ENCODE measurements at places on chromosomes 3 and 15.

GRCh38 chr3:43863966-43864933 is 173.5 kb downstream of the ABHD5 start:
- no peak for DNase-seq

- no peak for DNase-seq
Measured at GRCh38 chr15:101059381-101060341, 140.5 kb downstream of the LRRK1 start.

DNA sequence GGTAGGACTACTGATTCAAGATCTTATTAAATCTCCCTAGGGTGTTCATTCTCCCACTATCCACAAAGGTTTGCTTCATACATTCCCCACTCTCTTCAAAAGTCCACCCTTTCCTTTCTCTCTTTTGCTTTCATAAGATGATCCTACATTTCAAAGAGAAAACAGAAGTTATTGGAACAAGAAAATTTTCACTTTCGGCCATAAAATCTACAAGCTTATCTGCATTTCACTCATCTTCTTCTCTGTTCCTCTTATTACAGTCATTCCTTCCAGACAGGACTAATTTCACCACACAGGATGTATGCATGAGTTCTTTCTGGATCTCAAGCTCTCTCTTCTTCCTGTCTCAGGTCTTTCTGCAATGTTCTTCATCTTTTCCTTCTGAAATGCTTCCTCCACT is 238.7 kb downstream of the ISL2 start:
- DNase-seq: no peak

DNA sequence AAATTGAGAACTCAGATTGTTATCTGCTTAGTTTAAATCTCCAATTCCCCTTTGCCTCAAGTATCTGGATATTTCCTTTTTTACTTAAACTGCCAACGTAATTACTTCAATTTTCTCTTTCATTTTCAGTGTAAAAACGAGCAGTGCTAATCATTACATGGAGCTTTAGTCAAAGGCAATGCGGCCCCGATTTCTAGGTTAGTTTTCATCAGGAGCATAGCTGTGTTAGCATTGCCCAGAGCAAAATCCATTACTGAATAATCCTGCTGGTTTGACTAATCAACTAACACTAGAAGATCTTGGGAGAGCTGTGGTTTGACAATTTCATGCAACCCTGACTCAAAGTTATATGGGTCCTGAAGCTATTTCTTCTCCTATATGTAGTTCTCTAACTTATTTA is 46.2 kb downstream of the ZPLD1 start:
- DNase-seq: no peak

- no peak for DNase-seq
Measured at GRCh38 chr3:41997702-41998550, 36.0 kb upstream of the ULK4 start.

DNA sequence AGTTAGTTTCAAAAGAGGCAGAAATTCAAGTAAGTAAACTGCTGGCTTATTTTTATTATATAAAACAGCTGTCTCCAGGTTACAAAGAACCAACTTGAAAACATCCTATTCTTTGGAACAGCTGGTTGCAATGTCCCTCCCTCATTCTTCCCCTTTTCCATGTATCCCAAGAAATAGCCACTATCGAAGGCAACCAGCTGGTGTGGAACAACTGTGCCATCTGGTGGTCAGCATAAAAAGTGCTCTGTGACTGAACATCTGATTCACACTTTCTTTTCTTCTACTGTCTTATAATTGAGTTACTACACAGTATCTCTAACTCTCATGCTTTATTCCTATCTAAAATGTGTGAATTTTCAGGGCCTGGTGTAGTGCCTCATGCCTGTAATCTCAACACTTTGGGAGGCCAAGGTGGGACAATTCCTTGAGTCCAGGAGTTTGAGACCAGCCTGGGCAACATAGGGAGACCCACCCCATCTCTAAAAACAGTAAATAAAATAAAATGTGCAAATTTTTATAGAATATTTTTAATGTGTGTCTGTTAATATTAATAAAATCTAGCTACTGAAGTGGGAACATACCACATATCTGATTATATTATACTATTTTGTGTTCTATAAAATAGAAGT is 9.6 kb downstream of the OSBPL11 start:
- DNase-seq: peak; percentile 52

DNA sequence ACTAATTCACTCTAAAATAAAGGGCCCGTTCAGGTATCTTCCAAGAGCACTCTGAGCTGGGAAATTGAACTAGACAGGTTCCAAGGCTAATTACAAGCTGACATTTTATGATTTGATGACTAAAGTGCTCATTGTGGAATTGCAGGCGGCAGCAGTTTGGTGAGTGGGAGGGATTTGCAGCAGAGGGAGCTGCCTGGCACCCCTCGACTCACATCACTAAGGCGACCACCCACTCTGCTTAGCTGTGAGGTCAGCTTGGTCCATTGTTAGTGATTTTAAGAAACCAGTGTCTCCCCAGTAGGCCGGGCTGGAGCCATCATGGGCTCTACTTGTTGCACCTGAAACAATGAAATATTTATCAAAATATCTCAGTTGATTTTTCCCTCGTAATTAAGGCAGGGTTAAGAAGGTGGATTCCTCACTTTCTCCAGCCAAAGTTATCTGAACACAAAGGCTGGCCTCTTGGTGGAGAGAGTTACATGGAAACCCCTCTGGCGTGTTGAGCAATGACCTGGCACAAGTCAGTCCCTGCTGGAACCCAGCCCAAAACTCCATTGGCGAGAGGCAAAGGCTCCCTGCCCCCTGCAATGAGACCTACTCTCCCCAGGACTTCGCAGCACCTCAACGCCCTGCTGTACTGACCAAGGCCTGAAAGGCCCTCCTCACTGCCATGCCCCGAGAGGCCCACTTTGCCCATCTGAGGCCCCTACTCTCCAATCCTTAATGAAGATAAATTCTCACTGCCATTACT is 65.0 kb upstream of the ATP2B2 start:
- no peak for DNase-seq

DNA sequence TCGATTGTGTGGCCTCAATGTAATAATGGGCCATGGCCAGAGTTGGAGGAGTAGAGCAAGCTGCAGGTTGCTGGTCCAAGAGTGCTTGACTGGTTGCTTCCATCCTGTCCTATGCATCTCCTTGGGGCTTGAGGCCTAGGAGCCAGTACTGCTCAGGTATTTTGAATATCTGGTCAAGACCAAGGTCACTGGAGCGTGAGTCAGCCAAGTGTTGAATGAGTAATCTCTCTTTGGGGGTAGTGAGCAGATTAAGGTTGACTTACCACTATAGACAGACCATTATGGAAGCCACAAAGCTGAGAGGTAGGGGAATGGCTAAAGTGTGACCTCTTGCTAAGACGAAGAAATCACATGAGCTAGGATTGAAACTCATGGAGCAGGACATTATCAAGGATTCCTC is 9.4 kb upstream of the PARP6 start:
- DNase-seq: no peak

DNA sequence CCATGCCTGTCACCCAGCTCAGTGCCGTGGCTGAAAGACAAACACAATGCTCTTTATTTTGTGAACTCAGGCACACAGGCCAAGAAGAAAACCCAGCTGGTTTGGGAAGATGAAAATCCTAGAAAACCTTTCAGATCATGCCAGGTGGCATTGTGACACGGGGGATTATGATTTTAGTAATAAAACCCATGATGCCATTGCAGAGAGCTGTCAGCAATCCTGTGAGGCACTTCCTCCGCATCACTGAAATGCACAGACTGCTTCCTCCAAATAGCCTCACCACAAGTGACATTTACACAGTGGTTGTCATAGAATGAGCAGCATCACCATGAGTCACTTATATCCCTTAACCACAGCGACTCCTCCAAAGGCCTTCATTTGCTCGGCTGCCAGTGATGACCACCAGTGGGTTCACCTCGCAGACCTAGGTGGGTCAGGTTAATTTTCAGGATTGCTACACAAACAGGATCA is 22.7 kb downstream of the ABHD6 start:
- DNase-seq: no peak

DNA sequence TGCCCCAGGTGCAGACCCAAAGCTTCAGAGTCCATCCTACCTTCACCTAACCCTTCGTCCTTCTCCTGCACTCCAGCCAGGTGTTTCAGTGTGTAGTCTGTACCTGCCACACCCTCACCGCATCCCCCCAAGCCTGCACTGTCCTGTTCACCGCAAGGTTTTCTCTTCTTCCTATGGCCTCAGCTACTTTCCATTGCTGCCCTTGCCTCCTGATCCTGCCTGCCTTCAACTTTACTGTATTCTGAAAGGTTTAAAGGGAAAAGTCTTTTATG is 9.3 kb downstream of the GPR160 start:
- no peak for DNase-seq

- no peak for DNase-seq
Measured at GRCh38 chr15:100560323-100560722, 31.6 kb upstream of the CERS3 start.

DNA sequence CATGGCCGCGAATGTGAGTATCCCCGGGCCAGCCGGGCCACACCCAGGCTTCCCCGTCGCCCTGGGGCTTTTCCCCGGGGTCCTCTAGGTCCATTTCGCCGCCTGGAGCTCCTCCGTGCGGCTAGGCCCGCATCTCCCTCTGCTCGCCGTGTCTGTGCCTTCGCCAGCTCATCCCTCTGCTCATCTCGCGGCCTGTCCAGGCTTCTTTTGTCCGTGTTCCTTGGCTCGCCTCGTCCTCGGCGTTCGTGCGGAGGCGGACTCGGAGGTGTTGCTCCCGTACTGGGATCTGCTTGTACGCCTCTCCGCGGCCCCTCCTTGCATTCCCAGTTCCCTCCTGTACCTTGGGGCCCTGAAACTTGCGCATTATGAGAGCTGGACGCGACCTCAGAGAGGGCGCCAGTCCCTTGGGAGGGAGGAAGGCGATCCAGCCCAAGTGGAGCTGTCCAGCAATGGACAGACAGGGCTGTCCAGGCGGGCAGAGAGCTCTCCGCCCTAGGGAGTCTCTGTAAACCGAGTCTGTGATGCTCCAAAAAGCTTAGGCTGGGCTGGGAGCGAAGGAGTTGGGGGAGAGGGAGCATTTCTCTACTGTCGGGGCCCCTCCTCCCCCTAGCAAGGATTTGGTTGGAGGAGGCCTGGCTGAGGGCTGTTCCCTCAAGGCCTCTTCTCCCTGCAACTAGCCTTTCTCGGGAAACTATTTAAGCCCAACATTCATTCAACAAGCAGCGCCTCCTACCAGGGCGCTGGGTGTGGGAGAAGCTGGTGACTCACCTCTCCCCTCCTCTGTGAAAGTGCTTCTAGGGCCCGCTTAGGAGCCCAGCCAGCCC is 553 bp downstream of the TMEM43 start:
- DNase-seq: peak; percentile 85

GRCh38 chr15:100824211-100824610 is 55.4 kb upstream of the ALDH1A3 start:
- no peak for DNase-seq

DNA sequence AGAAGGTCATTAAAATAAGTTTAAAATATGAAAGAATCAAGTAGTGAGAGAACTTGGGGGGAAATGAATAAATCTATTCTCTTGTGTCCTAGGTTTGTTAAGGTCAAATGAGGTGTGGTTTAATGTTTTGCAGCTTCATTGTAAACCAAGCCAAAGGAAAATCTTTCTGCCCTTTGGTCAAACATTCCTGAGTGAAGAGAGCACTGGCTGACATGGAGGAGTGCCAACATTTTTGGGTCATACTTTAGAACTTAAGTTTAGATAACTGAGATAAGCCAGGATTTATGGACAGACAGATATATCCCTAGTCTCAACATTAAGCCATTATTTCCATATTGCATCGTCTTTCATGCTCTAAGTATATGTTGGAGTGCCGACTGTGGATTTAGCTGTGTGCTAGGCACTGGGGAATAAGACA is 66.4 kb downstream of the PTPRG start:
- no peak for DNase-seq

GRCh38 chr15:62983956-62984355 is 58.6 kb upstream of the TPM1 start:
- DNase-seq: no peak

DNA sequence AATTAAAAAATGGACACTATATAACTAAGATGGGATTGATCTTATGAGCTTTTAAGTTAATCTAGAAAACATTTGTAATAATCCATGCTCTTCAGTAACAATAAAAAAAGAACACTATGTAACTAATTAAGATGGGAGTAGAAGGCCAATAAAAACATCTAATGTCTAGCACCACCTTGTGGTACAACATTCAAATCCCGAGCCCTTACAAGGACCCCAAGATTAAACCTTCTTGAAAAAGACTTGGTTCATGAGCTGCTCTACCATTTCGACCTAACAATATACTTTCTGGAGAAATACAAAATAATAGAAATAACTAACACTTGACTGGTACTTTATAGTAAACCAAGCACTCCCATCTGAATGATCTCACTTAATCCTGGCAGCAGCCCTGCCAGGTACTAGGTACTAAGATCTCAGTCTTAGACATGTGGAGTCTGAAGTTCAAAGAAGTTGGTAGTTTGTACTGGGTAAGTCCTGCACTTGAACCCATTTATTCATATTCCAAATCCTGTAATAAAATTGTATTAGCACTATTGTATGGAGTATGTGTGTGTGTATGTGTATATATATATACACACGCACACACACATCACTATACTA is 21.8 kb downstream of the METTL6 start:
- peak; percentile 58 for DNase-seq

- DNase-seq: peak; percentile 26
Measured at GRCh38 chr3:46948830-46949671, 27.5 kb downstream of the CCDC12 start.

- DNase-seq: no peak
Measured at GRCh38 chr3:188881954-188882641, 289.7 kb upstream of the TPRG1 start.

DNA sequence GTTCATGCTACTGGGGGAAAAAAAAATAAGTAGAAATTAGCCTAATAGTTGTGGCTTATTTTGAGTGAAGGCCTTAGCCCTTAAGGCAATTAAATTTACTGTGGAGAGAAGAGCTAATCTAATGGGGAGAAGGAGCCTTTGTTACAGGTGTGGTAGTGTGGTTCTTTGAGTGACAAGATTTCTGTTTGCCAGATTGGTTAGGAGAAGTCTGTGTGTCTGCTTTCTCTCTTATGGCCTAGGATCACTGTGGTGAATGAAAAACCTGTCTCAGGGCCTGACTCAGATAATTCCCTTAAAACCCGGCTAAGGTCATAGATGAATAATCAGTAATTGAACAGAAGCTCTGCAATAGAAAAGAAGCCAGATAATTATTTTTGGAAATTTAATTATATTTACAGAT is 27.0 kb downstream of the OPA1 start:
- DNase-seq: no peak

GRCh38 chr3:157527131-157527881 is 24.1 kb upstream of the VEPH1 start:
- DNase-seq: no peak

- DNase-seq: no peak
Measured at GRCh38 chr3:167493244-167493643, 19.4 kb upstream of the SERPINI2 start.
